Stimulated activated CD4-positive, alpha-beta T cell treated with anti-CD3 and anti-CD28 coated beads, Interleukin-4, amount 100 ng/mL, for 4 hours (primary cell): ENCODE measurements at places on chromosomes 3 and 15.

DNA sequence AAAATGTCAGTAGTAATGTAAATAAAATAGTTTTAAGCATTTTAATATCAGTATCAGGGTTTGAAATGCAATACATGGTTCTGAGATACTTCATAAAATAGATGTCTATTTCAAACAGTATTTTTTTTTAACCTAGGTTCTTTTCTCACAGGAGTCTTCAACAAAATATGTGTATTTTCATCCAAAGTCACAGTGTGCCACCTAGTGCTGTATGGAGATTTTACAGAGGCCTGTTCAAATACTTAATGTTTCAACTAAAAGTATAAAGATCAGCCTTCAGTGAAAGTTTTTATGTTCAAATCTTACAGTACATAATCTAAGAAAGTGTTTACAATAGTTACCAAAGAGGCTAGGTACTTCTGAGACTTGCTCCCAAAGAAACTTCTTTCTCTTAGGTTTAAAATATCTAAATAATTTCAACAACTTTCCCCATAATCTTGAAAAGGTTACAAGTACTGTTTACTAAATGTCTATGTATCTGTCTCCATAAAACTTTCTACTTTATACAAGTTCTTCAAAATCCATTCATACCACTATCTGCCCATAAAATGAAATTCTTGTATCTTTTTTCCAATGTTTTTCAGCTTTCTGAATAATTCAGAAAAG lies 38.3 kb downstream of the SCAPER start:
- no peak for DNase-seq

DNA sequence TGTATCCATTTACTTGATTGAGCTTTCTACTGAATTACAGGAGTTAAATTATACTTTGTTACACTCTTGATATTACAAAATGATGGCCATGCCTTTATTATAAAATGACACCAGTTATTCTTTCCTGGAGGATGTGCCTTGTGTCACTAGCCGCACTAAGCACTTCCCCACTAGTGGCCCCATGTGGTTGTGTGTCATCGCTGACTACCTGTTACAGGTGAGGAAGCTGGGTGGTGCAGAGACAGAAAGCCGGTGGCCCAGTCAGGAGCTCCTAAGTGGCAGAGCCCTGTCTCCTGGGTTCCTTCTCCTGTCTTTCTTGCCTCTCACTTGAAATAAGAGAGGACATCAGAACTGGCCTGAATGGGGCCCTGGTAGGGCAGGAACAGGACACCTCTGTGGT lies 96.8 kb downstream of the IGF1R start:
- no peak for DNase-seq

GRCh38 chr15:95371664-95372063 lies 958.8 kb upstream of the NR2F2 start:
- no peak for DNase-seq

DNA sequence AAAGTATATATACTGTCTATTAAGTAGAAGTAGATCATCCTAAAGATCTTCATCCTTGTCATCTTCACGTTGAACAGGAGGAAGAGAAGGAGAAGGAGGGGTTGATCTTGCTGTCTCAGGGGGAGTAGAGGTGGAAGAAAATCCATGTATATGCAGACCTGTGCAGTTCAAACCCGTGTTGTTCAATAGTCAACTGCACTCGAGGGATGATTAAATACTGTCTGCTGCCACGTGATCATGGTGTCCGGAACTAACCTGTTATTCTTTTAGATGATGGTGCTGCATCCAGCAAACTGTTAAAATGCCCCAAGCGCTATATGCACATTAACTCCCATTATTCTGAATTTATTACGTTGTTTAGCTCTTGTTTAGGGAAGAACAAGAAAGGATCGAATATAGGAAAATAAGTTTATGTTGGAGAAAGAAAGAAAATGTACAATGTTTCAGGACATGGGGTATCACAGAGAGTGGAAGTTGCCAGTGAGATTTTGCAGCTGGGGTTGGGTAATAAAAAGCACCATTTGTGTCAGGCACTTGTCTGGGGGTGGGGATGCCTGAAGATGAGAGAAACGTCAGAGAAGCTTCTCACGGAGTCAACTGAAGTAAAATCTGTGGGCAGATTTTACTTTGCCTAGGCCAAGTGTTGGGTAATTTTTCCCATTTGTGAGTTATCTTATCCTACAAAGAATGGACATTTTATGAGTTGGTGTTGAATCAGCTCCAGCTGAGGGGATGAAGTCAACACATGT lies 229.2 kb downstream of the RYR3 start:
- no peak for DNase-seq

DNA sequence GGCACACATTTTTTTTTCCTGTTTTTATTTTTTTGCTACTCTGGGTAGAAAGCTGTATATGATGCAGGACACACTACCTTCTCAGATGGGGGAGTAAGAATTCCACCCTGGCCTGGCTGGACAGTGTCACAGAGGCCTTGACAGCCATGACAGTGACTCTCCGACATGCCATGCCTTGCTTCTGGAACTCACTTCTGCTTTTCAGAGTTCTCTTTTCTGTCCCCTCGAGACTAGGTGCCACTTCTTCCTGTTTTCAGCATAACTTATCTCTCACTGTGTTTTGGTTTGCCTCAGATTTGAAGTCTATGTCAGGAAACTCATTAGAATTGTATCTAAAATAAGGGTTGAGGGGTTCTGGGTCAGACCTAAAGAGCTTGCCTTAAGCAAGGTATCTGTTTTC lies 69.1 kb upstream of the SEC13 start:
- no peak for DNase-seq

GRCh38 chr3:158950178-158950901 lies 148.5 kb downstream of the MFSD1 start:
- DNase-seq: no peak

DNA sequence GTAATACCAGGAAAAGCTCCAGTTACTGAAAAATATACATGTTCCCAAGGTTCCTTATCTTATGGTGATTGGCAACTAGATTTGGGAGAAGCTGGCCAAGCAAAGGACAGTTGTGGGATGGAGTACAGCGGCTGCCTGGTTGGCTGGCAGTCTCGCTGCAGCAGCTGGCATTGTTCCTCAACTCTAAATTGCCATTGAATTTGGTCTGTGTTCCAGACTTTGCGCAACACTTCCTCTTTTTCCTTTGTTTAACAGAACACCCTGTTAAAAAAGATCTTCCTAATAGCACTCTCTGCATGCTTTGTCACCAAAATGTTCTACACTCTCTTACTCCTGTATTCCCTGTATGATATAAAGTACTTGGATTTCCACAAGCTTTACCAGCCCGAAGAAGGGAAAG lies 420.6 kb upstream of the RBMS3 start:
- DNase-seq: no peak

GRCh38 chr3:25036633-25037032 lies 391.4 kb upstream of the RARB start:
- no peak for DNase-seq

DNA sequence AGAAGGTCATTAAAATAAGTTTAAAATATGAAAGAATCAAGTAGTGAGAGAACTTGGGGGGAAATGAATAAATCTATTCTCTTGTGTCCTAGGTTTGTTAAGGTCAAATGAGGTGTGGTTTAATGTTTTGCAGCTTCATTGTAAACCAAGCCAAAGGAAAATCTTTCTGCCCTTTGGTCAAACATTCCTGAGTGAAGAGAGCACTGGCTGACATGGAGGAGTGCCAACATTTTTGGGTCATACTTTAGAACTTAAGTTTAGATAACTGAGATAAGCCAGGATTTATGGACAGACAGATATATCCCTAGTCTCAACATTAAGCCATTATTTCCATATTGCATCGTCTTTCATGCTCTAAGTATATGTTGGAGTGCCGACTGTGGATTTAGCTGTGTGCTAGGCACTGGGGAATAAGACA lies 66.4 kb downstream of the PTPRG start:
- DNase-seq: no peak
